Activated CD4-positive, alpha-beta T cell treated with anti-CD3 and anti-CD28 coated beads, Interleukin-2, amount 50 U/mL, for 24 hours (primary cell): ENCODE measurements at places on chromosomes 2 and 18.

DNA sequence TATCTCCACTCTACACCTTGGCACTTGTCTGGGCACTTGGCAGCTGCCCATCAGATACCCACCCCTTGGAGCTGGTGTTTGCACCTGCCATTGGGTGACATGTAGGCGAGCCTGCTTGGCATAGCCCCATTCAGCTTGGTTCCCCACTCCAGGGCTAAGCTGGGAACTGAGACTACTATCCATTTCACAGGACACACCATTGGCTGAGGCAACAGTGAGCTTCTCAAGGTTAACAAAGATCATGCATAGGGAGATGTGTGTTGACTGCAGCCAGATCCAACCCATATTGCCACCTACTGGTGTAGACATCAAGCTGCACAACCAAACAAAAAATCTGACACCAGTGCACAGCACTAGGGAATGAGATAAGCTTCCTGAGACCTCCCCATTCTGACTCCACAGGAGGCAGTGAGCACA is 1389.8 kb upstream of the TMEFF2 start:
- no peak for DNase-seq

GRCh38 chr2:112433932-112434730 is 686 bp upstream of the RGPD8 start:
- no peak for DNase-seq

- DNase-seq: no peak
Measured at GRCh38 chr2:104413890-104414289, 440.0 kb upstream of the POU3F3 start.

GRCh38 chr18:8848541-8848940 is 143.2 kb downstream of the MTCL1 start:
- no peak for DNase-seq

- no peak for DNase-seq
Measured at GRCh38 chr18:13622751-13623150, 103.6 kb downstream of the FAM210A start.

DNA sequence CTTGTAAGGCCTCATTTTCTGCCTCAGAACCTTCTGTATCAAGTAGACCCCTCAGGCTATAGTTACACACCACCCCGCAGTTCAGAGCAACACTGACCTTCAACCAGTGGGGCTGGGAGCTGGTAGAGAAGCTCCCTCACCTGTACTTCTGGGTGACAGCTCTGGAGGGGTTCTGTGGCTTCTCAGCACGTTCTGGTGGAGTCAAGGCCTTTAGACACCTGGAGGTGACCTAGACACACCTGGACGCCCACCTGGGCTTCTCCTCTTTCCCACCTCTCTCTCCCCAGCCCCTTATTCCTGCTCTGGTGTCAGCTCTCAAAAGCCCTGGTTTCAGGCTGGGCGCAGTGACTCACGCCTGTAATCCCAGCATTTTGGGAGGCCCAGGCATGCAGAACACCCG is 7.3 kb upstream of the CIB4 start:
- no peak for DNase-seq

- DNase-seq: no peak
Measured at GRCh38 chr2:240600451-240600961, 14.0 kb downstream of the CAPN10 start.

DNA sequence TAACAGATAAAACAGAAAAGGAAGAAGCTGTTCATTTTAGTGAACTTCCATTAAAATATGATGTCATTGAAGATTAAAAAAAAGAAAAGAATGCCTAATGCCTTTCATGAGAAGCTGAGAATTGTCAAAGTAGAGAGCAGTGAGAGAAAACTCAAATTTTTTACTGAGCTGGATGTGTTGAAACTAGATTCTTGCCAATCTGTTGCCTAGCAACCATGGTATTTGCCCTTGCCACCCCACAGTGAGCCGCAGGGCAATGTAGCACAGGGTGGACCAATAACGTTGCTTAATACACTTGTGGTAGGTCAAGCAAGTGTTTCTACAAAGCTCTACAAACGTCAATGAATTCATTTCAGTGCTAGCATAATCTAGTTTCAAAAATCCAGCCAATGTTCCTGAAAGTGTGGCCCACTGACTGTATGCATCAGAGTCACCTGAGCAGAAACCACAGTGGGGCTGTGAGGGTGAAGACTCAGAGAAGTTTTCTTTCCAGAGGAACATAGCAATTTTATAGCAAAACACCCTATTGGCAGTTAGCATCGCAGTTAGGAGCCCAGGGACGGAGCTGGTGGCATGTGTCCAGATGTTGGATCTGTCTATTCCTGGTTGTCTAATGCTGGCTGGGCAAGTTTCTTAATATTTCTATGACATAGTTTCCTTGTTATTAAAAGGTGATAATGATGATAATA is 132.2 kb downstream of the DOCK10 start:
- DNase-seq: no peak

DNA sequence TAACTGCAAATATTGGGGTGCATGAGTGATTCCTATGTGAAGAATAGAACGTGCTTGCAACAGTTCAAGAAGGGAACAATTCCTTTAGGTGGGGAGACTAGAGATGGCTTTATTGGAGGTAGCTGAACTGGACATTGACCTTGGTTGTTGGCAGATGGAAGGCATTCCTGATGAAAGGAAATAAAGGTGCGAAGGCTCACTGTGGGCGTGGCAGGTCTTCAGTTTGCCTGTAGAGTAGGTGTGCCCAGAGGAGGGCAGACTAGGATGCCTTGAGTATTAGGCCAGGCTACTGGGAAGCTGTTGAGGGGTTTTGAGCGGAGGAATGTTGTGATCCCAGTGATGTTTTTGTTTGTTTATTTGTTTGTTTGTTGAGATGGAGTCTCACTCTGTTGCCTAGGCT is 2.8 kb downstream of the SPR start:
- DNase-seq: no peak

GRCh38 chr18:21678859-21679258 is 25.7 kb downstream of the ABHD3 start:
- DNase-seq: no peak

DNA sequence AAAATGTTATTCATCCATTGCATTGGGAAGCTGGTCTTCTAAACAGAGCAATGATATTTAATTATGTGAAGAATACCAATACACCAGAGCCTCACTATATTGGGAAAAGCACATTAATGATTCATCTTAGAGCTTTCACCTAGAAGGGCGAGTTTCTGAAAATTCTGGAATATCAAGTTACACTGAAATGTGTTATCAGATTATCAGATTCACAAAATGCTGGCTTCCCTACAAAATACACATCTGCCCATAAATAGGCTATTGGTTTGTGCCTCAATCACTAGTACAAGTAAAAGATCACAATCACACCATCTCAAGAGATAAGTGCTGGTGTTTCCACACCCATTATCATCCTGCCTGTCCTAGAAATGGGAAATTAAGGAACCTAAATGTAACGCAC is 200.7 kb downstream of the TMEM163 start:
- no peak for DNase-seq

- no peak for DNase-seq
Measured at GRCh38 chr2:218721934-218722333, 11.3 kb downstream of the TTLL4 start.

DNA sequence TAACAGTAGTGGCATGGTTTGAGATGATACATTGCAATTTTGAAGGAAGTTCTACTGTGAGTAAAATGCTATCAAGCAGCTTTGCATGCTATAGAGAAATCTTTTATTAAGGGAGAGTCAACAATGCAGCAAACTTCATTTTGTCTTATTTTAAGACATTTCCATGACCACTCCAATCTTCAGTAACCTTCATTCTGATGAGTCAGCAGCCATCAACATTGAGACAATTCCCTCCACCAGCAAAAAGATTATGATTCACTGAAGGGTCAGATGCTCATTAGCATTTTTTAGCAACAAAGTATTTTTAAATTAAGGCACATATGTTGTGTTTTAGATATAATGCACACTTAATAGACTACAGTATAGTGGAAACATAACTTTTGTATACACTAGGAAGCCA is 235.7 kb downstream of the DSC3 start:
- no peak for DNase-seq

DNA sequence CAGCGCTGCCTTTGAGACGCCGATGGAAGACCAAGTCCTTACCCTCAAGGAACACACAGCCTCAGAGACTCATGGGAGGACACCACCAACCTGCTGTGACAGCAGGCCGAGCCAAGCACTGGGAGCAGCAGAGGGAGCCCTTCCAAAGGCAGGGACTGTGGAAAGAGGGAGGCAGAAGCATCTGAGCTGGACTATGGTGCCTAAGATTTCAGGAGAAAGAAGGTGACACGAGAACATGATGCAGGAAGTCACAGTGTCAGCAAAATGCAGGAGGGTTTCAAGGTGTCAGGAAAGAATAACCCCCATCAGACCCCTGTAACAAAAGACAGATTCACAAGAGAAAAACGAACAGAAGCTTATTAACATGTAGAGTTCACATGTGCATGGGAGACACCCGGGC is 24.2 kb upstream of the COX7A2L start:
- DNase-seq: no peak

- DNase-seq: no peak
Measured at GRCh38 chr18:74190086-74190485, 41.8 kb downstream of the TIMM21 start.

- DNase-seq: no peak
Measured at GRCh38 chr2:143720095-143720664, 591.0 kb downstream of the ARHGAP15 start.

- DNase-seq: no peak
Measured at GRCh38 chr2:31748041-31748440, 167.3 kb upstream of the SRD5A2 start.

DNA sequence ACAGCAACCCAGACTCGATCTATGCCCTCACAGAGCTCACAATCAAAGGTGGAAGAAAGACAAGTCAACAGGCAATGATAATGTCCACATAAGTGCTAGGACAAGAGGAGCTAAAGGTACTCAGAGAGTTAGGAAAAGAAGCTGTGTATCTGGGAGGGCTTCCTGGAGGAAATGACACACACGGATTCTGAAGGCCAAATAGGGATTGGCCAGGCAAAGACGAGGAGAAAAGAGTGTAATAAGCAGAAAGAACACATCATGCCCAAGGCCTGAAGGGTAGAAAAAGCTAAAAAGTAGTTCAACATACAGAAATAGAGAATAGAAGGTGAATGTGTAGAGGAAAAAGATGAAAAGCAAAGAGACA is 36.1 kb downstream of the VIT start:
- no peak for DNase-seq

DNA sequence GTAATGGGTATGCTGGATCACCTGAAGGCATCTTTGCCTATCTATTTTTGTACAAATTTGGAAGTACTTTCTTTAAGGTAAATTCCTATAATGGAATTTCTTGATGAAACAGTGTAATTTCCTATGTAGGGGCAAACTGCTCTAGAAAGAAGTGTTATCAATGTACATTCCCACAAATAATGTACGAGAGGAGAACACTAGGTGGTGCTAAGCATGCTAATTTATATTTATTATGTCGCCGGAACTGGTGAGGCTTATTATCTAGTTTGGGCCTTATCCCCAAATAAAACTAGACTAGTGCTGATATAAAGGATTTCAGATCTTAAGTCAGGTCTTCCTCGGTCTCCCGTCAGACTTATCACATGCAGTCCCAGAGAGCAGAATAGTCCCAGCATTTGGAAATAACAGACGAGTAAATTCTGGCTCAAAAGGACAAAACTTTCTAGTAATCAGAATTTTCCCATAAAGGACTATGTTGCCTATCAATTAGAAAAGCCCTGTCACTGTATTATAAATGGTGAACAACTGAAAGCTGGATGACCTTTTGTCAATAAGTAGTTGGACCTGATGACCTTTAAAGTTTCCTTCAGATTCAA is 86.9 kb upstream of the RBBP8 start:
- DNase-seq: no peak

DNA sequence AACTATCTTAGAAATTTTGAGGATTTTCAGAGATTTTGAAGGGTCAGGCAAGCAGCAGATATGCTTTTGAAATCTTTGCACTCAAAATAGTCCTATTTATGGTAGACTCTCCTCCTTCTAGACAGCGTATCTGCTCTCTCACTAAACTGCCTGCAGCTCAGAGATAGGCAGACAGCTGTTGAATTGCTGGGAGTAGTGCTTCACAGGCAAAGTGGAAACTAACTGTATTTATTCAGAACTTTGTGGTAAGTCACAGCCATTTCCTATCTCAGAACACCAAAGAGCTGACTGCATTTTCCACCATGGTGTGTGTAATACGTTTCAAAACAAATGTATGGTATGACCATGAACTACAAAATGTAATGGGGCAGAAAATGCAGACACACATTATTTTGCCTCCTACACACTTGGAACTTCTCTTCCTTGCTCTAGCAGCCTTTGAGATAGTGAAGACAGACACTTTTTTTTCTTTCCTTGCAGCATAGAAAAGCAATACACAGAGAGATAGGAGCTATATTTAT is 352.4 kb downstream of the LRP1B start:
- no peak for DNase-seq

DNA sequence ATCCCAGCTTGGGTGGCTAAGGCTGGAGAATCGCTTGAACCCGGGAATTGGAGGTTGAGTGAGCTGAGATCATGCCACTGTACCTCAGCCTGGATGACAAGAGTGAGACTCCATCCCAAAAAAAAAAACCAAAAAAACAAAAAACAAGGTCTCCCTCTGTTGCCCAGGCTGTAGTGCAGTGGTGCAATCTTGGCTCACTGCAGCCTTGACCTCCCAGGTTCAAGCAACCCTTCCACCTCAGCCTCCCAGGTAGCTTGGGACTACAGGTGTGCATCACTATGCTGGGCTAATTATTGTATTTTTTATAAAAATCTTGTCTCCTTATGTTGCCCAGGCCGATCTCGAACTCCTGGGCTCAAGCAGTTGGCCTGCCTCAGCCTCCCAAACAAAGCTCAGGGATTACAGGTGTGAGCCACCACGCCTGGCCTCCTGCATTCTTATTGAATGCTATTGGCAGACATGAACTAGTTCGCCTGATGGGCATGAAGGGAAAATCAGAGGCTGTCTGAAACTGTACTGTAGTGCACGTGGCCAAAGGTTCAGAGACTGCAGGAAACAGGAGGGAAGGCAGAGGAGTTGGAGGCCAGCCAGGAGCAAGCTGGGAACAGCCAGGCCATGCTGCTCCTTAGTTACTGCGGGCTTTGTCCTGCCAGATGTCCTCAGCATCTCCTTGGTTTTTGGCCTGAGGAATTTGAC is 16.0 kb upstream of the ASXL2 start:
- no peak for DNase-seq

GRCh38 chr18:35432565-35433001 is 55.4 kb upstream of the ZNF396 start:
- no peak for DNase-seq
